ENCODE measurements at places on chromosomes 4 and X. TPM values are rescaled to one million over a fixed set of nuclear protein-coding genes. Genes with fewer than 3 reads are reported as not detected.

The CLGN gene
- 0.60 TPM for total RNA-seq

The PARM1 gene
- total RNA-seq = 1.0 TPM

DNA sequence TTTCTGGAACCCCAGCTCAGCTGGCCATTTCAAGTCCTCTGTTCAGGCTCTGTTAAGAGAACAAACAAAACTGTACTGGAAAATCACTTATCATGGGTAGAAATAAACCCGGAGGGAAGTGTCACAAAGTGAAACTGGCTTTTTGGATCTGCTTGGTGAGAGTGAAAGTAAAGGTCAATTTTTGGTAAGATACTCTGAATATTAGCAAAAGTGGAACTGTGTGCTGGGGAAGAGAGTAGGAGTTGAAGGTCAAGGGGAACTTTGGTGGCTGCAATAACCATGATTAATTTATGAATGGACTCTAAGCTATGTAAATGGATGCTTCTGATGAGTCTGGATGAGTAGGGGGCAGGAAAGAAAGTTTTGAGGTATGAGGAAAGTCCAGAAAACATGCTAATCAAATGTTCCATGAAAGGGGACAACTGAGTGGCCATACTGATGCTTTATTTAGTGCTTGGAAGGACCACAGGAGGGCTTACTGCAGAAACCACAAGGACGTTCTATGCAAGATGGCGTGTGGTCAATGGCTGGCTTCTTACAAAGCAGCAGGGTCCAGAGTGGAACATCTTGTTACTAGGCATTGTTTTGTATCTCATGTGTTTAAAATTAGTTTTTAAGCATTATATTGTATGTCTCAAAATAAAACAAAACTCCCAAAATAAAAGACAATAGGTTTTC is 36.8 kb upstream of the TNIP3 start:
- H3K4me3 ChIP-seq = no peak overlapping the region
- H3K27me3 ChIP-seq = peaks cover 23% of the 10 kb centered on the region
- H3K36me3 ChIP-seq = no peaks in the 10 kb centered on the region
- no peak overlapping the region for H3K27ac ChIP-seq
- DNase-seq = no peak

- H3K36me3 ChIP-seq = peaks cover 14% of the 10 kb centered on the region
- H3K4me1 ChIP-seq = peaks cover 2% of the 10 kb centered on the region
Observed at GRCh38 chr4:173403051-173403450, 4.1 kb upstream of the SCRG1 start.

The POU4F2 gene
- not detected for total RNA-seq

The GLRA3 gene
- total RNA-seq = not detected

DNA sequence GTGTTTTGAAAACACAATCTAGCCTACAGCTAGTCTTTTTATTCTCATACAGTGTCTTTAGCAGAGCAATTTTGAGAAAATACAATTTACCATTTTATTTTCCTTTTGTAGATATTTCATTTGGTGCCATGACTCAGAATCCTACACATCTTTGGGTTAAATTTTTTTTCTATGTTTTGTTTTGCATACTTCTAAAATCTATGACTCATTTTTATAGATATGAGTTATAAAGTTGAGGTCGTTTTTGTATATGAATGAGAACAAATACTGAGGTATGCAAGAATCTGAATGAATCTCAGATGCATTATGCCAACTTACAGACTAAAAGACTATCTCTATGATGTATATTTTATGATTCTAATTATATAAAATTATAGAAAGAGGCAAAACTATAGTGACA is 206.5 kb upstream of the ANXA10 start:
- H3K27me3 ChIP-seq = peaks cover 5% of the 10 kb centered on the region
- H3K27ac ChIP-seq = no peak overlapping the region
- no peak overlapping the region for H3K4me3 ChIP-seq
- H3K4me1 ChIP-seq = no peaks in the 10 kb centered on the region
- DNase-seq = no peak

Data from chondrocyte (in vitro differentiated cells).